NCI-H774 (cell line): ENCODE measurements at places on chromosomes 5 and 9.

GRCh38 chr9:79395755-79396154, 176.0 kb upstream of the TLE4 start:
- DNase-seq, result peak; percentile 1

DNA sequence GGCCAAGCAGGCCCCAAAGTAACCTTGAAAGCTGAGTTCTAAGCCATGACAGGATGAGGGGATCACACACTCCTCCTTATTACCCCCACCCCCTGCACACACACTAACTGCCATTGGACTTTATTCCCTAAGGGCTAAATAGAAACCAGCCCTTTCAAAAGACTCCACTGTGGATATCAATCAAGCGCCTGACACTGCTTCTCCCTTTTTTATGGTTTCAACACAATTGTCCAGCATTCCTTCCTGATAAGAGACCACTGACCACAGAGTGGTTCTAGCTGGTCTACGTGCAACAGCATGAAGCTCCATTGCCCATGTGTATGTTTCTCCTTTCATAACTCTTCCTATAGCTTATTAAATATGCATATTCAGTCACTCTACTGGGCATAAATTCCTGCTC, 34.7 kb downstream of the PAEP start:
- no peak for DNase-seq

DNA sequence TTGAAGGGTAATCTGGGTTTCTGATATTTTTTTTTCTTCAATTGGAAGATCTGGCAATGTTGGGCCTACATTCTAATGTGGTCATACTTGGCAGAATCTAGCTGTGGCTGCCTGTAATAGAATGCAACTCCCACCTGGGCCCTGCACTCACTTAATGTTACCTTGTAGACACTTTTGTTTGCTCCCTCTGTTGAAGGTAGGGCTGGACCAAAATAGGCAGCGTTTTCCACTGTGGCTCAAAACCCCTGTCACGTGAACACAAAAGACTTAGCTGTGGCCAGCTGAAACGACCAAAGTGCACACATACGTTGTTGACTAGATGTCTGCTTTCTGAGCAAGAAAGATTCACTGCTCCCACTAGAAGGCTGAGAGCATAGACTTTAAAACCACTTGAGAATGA, 117.6 kb upstream of the HMHB1 start:
- no peak for DNase-seq

DNA sequence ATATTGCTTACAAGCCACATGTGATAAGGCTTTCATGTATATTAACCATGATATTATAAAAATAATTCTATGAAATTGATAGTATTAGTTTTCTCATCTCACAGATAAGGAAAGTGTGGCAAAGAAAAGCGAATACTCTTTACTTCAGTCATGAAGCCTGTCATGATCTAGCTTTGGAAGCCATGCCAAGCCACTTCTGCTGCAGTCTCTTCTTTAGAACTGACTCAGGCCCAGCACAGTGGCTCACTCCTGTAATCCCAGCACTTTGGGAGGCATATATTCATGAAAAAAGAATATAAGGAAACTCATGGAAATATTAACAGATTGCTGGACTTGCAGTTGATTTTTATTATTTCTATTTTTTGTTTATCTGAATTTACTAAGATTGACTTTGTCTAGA, 42.9 kb upstream of the PJA2 start:
- DNase-seq, result no peak

- DNase-seq, result no peak
Measured at GRCh38 chr5:174900240-174900865, 176.0 kb downstream of the MSX2 start.

GRCh38 chr9:104927912-104928740, at the start of gene ABCA1:
TSS of gene ABCA1 (minus strand) at chr9:104928155. CDS start at chr9:104903679, 24,476 bp downstream.
- peak; percentile 36 for DNase-seq

DNA sequence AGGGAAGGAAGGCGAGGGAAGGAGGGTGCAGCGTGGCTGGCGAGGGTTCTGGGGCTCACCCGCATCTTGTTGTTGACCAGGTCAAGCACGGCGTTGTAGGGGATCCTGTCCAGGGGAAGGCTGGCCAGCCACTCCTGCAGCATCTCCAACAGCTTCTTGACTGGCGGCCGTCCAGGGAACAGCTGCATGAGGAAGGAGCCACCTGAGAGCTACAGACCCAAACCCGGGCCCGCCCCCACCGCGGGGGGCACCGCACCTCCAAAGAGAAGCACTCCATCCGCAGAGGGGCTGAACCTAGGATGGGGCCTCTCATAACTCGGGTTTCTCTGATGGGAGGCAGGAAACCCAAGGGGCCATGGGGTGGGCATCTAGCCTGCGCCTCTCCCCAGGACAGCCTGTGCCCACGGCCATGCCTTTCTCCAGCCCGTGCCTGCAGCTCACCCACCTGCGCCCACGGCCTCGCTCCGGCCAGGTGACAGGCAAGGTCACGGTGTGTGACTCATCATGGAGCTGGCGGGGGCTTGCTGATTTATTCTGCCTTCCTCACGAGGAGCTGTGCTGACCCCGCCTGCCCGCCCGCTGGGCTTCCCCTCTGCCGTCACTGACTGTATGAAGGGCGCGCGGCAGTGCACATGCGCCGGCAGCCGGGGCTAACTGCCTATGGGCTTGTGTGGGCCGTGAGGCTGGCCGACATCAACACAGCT, 11.8 kb upstream of the LHX3 start:
- DNase-seq, result no peak

- DNase-seq, result no peak
Measured at GRCh38 chr5:181163487-181164075, 16.2 kb downstream of the OR2V2 start.

DNA sequence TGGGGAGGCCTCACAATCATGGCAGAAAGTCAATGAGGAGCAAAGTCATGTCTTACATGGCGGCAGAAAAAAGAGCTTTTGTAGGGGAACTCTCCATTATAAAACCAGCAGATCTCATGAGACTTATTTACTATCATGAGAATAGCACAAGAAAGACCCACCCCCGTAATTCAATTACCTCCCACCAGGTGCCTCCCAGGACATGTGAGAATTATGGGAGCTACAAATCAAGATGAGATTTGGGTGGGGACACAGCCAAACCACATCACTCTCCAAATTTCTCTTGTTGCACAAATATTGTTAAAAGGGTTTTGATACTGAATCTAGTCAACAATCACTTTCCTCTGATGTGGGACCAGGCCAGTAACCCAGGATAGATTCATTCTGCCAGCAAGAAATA, 1176.1 kb downstream of the CDH9 start:
- DNase-seq, result no peak

- peak; percentile 23 for DNase-seq
Measured at GRCh38 chr5:152560512-152561137, 155.5 kb upstream of the NMUR2 start.

DNA sequence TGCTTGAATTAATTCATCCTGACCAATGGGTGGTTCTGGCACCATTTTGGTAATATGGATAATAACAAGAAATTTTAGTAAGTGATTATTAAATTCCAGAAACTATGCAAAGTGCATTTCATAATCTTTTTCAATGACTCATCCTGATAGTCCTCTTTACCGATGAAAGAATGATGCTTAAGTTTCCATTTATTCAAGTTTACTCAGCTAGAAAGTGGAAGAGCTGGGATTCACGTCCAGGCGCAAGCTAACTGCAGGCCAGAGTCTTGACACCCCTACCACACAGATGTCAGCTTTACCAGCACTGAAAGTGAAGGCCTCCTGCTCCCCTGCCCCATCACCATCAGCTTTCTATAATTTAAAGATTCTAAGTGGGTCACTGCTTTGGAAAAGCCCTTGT, 493.5 kb upstream of the WWC1 start:
- no peak for DNase-seq

GRCh38 chr5:143262393-143263174, 140.9 kb downstream of the NR3C1 start:
- no peak for DNase-seq

- DNase-seq, result peak; percentile 77
Measured at GRCh38 chr9:33415501-33416038, 13.2 kb upstream of the AQP7 start.

DNA sequence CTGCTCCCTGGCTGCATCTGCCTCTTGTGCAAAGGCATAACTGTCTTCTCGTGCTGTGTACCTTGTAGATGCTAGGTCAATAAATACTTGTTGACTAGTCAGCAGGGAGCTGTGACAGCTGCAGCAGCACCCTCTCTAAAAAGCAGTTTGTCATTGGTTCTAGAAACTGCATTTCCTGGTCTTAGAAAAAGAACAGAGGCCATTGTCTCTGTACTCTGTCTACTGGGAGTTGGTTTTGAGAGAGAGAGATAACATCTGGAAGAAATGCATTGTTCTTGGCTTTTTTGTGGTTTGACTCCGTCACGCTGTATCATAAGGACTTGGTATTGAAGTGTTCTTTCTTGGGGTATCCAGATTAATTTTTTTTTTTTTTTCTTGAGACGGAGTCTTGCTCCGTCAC, 32.3 kb downstream of the SH3GLB2 start:
- peak; percentile 37 for DNase-seq

DNA sequence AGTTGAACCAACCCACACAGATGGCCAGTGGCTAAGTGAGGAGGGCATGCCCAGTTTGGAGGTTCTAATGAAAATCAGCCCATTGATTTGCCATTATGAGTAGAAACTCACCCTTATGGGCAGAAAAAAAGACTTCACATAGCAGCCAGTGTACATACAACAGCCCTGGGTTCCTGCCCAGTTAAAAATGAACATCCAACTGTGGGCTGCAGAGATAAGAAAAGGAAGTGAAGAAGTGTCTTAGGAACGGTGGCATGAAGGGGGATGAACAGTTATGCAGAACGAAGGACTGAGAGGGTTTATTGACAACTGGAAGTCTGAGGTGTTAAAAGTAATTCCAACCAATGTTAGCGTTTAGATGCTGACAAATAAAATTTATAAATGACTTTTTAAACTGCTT, 118.4 kb downstream of the MARCHF3 start:
- DNase-seq, result no peak

DNA sequence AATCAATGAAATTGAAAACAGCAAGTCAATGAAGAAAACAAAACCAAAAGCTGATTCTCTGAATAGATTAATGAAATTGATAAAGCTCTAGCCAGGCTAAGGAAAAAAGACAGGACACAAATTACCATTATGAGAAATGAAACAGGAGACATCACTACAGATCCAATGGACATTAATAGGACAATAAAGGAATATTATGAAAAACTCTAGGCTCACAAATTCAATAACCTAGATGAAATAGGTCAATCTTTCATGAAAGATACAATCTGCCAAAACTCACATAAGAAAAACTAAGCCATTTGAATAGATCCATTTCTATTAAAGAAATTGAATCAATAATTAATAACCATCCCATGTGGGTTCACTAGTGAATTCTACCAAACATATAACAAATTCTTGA, 37.3 kb downstream of the TTC23L start:
- no peak for DNase-seq

GRCh38 chr9:133683586-133684120, 47.5 kb downstream of the DBH start:
- DNase-seq, result no peak

DNA sequence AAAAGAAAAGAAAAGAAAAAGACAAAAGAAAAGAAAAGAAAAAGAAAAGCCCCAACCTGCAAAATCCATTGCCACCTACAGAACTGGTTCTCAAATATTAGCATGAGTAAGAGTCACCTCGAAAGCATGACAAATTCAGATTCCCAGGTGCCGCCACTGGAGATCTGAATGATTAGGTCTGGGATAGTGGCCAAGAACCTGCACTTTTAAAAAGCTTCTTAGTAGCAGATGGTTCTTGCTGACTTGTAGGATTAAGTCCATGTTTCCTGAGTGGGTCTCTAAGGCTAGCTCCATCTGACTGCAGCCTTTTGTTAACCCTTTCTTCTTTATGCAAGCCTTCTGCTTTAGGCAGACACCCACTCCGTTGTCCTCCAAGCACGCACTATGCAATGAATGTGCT, 178.5 kb upstream of the CDH18 start:
- DNase-seq, result no peak

GRCh38 chr9:3177936-3178335, 334.0 kb upstream of the PUM3 start:
- no peak for DNase-seq
